ENCODE measurements at places on chromosomes 6 and 20. TPM values are rescaled to one million over a fixed set of nuclear protein-coding genes. Genes with fewer than 3 reads are reported as not detected.

DNA sequence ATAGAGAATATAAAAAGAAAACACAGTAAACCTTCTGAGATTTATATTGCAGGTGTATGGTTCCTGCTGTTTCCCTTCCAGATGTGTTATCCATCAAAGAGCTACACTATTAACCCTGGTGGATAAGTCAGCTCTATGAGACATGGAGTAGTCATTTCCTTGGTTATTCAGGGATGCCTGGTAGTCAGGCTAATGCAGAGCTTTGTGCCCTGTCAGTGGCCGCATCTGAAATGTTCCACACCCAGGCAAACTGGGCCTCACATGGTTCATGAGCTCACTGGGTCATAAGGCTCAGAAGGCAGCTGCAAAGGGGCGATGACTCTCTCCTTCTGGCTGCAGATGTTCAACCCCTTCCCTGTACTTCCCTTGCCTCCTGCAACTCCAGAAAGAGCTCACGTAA is 473.6 kb downstream of the EPHA7 start:
- DNase-seq = no peak

DNA sequence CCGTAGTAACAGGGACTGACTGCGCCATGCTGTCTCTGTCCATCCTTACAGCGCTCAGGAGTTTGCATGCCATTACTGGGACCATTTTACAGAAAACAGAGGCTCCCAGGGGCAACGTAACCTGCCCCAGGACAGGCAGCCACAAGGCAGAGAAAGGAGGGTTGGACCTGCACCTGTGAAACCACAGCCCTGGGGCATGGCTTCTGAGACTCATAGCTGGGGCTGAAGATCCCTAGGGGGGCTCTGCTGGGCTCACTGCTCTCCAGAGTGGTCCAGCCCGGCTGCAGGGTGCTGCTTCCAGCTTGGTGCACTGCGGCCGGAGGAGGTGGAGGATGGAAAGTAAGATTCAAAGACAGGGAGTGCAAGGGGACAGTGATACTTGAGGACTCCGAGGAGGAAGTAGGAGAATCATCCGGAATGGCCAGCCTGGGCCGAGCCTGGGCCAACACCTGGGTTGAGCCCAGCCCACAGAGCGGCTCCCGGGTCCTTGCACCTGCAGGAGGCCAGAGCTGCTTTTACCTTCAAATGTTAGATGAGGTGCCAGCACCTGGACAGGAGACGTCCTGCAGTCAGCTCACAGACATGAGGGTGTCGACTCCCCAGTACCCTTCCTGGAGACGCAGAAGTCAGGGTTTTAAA is 183.2 kb downstream of the CDH4 start:
- peak; percentile 31 for DNase-seq

The GTSF1L gene
- not detected for total RNA-seq

DNA sequence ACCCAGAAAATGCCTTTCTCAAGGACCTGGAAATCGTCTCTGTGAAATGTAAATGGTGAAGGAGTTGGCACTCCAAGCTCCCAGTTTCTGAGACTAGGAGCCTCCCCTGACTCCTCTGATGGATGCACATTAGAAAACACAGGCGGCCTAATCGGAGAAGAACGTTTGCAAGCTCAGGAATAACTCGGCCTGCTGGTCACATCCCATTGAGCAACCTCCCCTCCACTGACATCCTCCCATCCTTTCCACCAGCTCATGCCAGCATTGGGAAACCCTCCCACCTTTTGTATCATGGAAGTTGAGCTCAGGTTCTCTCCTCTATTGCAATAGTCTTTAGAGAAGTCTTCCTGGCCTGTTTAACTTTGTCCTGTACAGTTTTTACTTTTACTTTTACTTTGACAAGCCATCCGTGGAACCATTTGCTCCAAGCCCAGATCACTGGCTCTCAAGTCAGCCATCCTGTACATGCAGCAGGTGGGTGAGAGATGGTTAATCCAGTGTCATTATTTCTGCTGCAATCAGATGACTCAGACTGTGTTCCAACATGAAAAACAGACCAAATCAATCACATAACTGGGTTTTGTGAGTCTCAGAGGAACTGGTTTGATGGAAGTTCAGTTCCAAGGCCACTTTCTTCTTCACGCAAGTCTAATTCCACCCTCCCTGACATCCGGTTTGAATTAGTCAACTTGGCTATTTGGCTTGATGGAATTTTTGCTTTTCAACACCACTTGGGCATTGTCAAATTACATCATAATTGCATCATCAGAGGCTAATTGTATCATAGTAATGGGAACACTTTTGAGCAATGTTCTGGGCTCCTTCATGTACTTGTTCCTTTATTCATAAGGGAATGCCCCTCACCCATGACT is 619.4 kb upstream of the CDH4 start:
- DNase-seq = no peak

DNA sequence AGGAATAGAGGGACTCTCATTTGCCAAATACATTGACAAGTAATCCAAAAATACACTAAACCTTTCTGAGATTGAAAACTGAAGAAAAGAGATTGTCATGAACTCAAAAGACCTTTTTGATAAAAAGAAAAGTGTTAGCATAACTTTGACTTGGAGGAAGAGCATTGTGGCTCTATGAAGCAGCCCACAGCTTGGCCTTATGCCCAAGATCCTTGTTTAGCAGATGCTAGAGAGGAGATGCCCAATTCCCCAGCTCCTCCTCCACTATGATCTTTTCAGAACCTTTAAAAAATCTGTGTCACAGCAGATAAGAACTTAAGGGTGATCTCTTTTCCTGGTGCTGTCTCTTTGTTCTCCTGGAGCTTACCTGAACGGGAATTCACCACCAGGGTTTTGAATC is 35.8 kb upstream of the IGF2R start:
- DNase-seq = no peak

The OR12D3 gene
- not detected for total RNA-seq

DNA sequence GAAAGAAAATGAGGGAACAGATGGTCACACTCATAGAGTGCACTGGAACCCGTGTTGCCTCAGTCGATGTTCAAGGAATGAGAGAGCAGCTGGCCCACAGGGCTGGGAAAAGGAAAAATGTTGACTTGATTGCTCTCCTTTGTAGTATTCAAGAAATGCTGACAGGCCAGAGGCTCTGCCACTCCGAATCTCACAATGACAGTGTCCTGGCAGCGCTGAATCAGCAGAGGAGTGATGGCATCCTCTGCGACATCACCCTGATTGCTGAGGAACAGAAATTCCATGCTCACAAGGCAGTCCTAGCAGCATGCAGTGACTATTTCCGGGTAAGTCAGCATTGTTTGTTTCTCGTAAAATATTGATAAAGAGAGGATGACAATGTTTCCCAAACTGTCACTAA is 51.3 kb downstream of the KLHL32 start:
- no peak for DNase-seq

GRCh38 chr6:85461798-85462170 is 11.9 kb downstream of the NT5E start:
- DNase-seq = no peak

- no peak for DNase-seq
These were observed 315.4 kb downstream of the SAMD5 start for GRCh38 chr6:147823936-147824335.

DNA sequence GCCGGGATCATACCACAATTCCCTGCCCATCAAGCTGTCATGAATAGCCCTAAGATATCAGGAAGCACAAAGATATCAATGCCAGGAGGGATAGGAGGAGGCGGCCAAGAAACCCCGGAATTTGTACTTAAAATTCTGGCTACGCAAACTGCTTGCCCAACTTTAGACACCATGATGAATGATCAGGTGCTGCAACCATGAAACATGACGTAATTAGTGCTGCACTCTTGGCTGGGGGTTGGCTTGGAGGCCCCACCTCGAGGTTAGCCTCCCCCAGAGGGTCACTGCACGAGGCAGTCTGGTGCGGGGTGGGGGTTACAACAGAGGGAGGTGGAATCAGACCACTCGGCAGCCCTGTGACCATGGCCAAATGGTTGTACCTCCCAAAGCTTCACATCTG is 8.9 kb downstream of the SIRPA start:
- no peak for DNase-seq

The SLC44A4 gene
- not detected for total RNA-seq

The RNF182 gene
- total RNA-seq = 0.19 TPM

- DNase-seq = peak; percentile 83
These were observed 663 bp downstream of the LST1 start for GRCh38 chr6:31586599-31587281.

DNA sequence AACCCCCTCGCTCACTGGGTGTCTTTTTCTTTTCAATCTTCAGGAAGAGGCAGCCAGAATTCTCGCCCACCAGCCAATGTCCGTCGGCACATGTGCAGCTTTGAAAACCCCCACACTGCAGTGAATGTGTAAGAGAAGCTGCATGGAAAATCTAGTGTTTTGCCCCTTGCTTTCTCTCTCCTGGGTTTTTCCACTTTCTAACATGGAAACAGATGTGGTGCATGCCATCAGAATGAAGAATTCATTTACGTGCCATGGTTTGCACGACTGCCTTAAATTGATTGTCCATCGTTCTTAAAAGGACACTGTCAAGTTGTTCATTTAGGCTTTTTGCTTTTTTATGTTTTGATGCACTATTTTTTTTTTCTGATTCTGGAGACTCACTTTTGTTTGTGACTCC is 117.1 kb upstream of the RAB32 start:
- no peak for DNase-seq

DNA sequence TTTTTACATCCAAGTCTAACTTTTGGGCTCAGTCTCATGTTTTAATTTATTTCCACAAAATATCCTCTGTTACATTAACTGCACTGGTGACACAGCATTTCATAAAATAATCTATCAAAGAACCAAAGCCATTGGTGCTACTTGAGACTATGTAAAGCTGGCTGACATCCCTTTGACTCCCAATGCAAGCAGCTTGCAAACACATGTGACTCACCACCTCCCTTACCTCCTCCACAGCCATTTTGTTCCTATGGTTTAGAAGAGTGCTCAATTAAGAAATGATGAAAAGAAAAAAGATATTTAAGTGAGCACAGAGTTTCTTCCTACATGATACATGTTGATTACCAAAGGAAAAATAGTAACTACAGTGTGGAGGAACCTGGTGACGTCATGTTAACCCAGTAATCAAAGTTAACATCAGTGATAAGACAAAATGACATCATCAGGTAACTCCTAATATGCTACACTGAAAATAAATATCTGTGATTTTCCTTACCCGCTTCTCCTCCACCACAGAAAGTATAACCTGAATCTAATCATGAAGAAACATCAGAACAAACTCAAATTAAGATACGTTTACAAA is 53.3 kb upstream of the LGSN start:
- DNase-seq = no peak

DNA sequence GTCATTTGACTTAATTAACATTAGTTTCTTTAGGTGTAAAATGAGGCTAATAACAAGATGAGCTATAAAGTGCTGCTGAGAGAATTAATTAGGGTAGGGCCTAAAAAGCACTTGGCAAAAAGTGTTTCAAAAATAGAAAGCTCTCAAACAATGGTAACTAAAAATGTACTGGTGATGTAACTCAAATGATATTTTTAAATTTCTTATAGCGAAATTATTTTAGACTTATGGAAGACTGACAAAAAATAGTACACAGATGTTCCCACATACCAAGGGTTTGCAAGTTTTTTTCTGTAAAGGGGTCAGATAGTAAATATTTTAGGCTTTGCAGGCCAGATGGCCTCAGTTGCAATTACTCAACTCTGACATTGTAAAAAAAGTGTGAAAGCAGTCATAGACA is 190.7 kb upstream of the UFL1 start:
- DNase-seq = no peak

The ADGRG6 gene
- 2.3 TPM for total RNA-seq

The TINAG gene
- 0.70 TPM for total RNA-seq

Data from cardiac septum (tissue), 1 donor.